Fibroblast of pulmonary artery (primary cell): ENCODE measurements at places on chromosomes 1 and 21.

DNA sequence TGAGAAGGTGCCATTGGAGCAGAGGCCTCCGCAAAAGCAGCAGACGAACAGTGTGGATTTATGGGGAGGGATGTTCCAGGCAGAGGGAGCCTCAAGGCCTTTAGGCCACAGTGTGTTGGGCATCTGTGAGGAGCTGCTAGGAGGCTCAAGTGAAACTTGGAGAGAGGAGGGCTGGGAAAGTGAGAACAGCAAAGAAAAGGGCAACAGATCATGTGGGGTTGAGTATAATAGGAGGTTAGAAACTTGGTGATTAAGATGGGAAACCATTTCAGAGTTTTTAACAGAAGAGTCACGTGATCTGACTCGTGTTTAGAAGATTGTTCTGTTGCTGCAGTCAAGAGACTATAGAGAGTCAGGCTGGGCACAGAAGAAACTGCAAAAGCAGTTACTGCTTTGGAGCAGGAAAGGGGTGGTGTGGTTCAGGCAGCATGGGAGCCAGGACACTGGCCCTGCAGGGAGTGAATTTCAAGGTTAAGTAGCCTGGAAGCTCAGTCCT, 277.0 kb downstream of the DISC1 start:
- no peak for DNase-seq

GRCh38 chr1:171916315-171916771, 75.0 kb downstream of the DNM3 start:
- DNase-seq = no peak

- peak; percentile 50 for DNase-seq
Observed at GRCh38 chr1:23341931-23342692, 2.0 kb downstream of the HNRNPR start.

- peak; percentile 24 for DNase-seq
Observed at GRCh38 chr1:29687166-29687565, 450.8 kb downstream of the PTPRU start.

DNA sequence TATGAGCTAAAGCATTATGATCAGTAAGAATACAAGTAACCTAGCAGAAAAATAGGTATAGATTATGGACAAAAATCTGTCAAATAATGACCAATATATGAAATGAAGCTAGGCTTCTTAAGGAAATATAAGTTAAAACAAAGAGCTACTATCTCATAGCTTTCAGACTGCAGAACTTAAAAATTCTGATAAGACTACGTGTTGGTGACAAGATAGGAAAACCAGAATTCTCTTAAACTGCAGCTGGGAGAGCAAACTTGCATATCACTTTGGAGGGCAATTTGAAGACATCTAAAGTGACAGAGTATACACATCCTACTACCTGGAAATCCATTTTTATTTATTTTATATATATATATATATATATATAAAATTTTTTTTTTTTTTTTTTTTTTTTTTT, 65.5 kb downstream of the LTN1 start:
- DNase-seq = no peak

GRCh38 chr1:21318714-21319159, 28.5 kb upstream of the ECE1 start:
- DNase-seq = peak; percentile 98

DNA sequence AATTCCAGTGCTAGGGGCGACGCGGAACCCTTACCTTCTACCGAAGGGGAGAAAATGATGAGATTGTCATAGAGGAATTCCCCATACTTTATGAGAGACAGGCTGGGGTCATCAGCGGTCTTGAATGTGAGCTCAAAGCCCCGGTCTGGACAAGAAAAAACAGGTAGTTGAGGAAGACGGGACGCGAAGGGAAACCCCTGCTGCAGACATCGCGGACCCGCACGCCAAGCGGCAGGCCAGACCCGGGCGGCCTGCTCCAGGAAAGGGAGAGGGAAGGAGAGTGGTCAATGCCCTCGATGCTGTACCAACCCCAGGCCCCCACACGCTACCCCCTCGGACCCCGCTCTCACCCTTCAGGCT, 342 bp downstream of the DDOST start:
- DNase-seq = no peak

- DNase-seq = peak; percentile 81
Observed at GRCh38 chr1:27099135-27099586, 55.8 kb downstream of the SLC9A1 start.

GRCh38 chr1:30632481-30632880, 90.9 kb downstream of the MATN1 start:
- DNase-seq = no peak

- no peak for DNase-seq
Observed at GRCh38 chr1:30196872-30197638, 526.3 kb downstream of the MATN1 start.

- no peak for DNase-seq
Observed at GRCh38 chr1:243351337-243351736, 95.5 kb downstream of the SDCCAG8 start.

GRCh38 chr1:32072622-32073298, at the start of gene TMEM39B:
Gene TMEM39B (plus strand): TSS chr1:32072939. CDS start chr1:32073048, 109 bp downstream.
- DNase-seq = peak; percentile 96

DNA sequence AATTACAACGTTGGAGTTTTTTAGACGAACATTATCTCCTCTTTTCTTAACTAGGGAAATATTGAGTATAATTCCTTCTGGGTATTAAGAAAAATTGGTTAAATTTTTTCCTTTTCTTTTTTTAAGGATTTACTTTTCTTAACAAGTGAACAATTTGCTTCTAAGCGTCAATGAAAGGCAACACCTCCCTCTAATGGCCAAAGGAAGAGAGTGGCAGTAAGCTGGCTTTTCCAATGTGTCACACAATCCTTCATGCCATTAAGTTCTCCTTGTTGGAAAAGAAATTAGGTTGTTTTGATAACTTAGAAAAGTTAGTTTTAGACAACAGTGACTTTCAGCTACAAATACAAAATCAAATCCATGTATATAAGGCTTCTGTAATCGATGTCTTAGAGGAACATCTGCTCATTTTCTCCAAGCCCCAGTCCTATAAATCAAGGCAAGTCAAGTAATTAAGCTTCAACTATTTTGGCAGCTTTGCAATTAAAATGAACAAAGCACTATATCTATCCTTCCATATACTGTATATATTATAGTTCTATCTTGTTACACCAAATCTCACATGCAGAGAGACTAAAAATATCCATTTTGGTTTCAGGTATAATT, 62.8 kb downstream of the EDEM3 start:
- DNase-seq = peak; percentile 75
